ENCODE measurements at places on chromosomes 2 and 18.

GRCh38 chr2:217972037-217972436, 30.8 kb downstream of the TNS1 start:
- no peak for DNase-seq

- no peak for DNase-seq
Measured at GRCh38 chr2:239460780-239461179, 60.0 kb upstream of the HDAC4 start.

GRCh38 chr2:189505492-189505891, 64.2 kb downstream of the WDR75 start:
- no peak for DNase-seq

DNA sequence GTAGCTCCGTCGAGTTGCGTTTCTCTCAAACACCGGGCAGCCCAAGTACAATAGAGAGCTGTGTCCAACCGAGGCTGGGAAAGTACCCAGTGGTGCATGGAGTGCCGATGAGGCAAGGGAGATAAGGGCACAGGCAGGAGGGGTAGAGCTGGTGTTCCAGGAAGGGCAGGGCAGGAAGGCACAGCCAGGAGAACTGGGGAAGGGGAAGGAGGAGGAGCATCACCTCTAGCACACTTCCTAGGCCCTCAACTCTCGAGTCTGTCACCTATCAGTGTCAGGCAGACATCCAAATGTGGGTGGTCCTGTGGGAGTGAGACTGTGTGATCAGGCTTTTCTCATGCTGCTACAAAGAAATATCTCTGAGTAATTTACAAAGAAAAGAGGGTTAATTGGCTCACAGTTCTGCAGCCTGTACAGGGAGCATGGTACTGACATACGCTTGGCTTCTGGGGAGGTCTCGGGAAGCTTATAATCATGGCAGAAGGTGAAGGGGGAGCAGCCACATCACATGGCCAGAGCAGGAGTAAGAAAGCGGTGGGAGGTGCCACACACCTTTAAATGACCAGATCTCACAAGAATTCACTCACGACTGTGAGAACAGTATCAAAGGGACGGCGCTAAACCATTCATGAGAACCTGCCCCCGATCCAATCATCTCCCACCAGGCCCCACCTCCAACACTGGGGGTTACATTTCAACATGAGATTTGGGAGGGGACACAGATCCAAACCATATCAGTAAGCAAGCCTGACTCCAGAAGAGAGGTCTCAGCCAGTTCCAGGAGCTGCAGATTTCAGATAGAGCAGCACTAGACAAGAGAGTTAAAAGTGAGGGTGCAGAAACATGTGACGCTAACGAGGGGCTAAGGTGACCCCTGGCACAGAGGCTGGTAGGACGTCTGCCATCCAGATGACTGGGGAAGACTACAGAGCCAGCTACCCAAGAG, 75.7 kb downstream of the MBOAT2 start:
- no peak for DNase-seq

GRCh38 chr2:225226441-225226840, 173.1 kb upstream of the NYAP2 start:
- no peak for DNase-seq

GRCh38 chr18:71441156-71441555, 1103.0 kb downstream of the CBLN2 start:
- DNase-seq = no peak

DNA sequence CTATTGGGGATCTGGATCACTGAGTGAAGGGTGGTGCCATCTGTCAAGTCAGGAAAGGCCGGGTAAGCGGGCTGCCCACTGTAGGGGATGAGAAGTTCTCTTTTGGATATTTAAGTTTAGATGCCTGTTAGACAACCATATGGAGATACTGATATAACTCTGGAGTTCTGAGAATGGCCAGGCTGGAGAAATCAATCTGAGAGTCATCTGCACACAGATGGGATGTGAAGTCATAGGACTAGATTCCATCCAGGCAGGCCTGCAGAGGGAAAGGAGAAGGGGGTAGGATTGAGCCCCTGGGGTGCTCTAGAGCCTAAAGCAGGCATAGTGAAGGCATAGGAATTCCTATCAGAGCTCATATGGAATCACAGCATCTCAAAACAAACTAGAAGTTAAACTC, 30.1 kb downstream of the SPRED2 start:
- DNase-seq = no peak

GRCh38 chr2:2326068-2327040, 4.7 kb downstream of the MYT1L start:
- no peak for DNase-seq

GRCh38 chr2:65917986-65918385, 485.6 kb upstream of the SPRED2 start:
- DNase-seq = no peak

GRCh38 chr2:76998704-76999103, 523.5 kb downstream of the LRRTM4 start:
- DNase-seq = no peak

- no peak for DNase-seq
Measured at GRCh38 chr2:223591596-223591995, 10.6 kb downstream of the SCG2 start.

DNA sequence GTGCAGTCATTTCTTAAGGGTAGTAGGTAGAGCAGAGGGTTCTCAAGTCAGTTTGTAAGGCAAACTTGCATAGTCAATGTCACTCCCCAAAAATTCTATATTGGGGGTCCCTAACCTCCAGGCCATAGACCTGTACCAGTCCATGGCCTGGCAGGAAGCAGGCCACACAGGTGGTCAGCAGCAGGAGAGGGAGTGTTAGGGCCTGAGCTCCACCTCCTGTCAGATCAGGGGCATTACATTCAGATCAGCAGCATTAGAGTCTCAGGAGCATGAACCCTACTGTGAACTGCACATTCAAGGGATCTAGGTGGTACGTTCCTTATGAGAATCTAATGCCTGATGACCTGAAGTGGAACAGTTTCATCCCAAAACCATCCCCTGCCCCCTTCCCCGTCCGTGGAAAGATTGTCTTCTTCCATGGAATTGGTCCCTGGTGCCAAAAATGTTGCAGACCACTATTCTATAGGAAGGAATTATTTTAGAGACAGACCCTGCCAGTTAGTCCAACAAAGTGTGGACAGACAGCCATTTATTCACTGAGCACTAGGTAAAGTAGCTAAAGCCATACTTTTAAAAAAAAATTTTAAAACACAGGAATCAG, 6.7 kb downstream of the COA5 start:
- peak; percentile 41 for DNase-seq

- no peak for DNase-seq
Measured at GRCh38 chr2:170743530-170744239, 26.5 kb upstream of the ERICH2 start.

- DNase-seq = no peak
Measured at GRCh38 chr2:112243233-112243632, 11.6 kb downstream of the ZC3H8 start.

GRCh38 chr2:113965644-113966043, 75.8 kb downstream of the ACTR3 start:
- DNase-seq = peak; percentile 26

- no peak for DNase-seq
Measured at GRCh38 chr2:222499226-222499625, 74.9 kb downstream of the SGPP2 start.

- DNase-seq = no peak
Measured at GRCh38 chr2:39667104-39667885, 1.6 kb downstream of the TMEM178A start.

- no peak for DNase-seq
Measured at GRCh38 chr18:23986600-23987359, 27.8 kb upstream of the TTC39C start.

DNA sequence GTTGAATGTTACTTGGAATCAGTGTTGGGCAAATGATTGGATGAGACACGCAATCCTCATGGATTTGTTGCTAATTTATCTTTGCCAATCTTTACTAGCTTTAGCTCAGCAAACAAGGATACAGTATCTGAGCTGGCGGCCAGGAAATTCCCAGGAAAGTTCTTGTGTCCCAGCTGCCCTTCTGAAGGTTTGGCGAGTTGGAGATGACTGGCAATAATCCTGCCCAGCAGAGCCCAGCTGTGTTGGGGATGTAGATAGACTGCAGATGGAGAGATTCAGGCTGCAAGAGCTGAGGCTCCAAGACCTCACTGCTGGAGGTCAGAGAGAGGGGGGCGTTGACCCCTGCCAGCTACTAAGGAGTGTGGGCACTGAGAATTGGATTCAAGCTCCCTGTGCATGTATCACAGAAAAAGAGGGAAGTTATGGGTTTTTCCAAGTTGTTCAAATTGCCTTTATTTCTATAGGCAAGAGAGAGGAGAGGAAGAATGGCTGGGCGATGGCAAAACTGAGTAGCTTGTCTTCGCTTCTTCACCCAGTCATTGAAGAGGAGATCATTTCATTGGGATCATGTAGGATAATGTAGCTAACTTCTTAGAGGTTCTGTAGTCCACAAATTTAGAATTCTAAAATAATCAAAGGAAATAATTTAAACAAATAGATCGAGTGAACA, 506.8 kb upstream of the LRATD1 start:
- DNase-seq = no peak

GRCh38 chr2:173511942-173512341, 157.3 kb downstream of the CDCA7 start:
- DNase-seq = no peak

DNA sequence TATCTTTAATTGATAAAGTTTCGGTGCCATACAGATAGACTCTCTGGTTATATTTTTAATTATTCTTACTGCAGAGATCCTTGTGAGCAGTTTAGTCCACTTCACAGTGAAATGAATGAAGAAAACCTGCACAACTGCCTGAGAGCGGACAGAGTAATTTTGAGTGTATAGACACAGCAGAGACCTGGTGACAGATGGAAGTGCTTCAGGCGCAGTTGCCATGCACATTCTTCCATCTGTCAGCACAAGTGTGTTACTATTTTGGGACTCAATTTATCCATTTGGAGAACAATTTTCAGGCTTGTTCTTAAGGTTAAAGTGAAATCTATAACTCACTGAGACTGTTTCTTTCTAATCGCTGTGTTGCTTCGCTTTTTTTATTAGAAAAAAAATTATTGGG, 147.8 kb upstream of the SPHKAP start:
- DNase-seq = no peak

- DNase-seq = no peak
Measured at GRCh38 chr2:160228141-160228917, 28.3 kb upstream of the ITGB6 start.

- DNase-seq = peak; percentile 84
Measured at GRCh38 chr2:207166349-207167098, 776 bp upstream of the KLF7 start.

DNA sequence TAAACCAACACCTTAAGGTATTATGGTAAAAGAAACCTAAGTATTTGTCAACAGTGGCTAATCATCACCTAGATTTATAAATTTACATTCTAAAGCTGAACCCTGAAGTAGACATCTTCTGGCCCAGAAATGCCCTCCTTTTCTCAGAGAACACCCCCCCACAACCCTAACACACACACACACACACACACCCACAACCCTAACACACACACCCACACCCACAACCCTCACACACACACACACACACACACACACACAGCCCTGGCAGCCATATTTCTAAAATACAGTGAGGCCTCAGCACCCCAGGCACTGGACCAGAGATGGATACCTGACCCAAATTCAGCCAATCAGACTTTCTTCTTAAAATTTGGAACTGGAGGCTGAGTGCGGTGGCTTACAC, 14.3 kb downstream of the SRBD1 start:
- DNase-seq = no peak

- no peak for DNase-seq
Measured at GRCh38 chr2:42653908-42654445, 85.5 kb downstream of the MTA3 start.

DNA sequence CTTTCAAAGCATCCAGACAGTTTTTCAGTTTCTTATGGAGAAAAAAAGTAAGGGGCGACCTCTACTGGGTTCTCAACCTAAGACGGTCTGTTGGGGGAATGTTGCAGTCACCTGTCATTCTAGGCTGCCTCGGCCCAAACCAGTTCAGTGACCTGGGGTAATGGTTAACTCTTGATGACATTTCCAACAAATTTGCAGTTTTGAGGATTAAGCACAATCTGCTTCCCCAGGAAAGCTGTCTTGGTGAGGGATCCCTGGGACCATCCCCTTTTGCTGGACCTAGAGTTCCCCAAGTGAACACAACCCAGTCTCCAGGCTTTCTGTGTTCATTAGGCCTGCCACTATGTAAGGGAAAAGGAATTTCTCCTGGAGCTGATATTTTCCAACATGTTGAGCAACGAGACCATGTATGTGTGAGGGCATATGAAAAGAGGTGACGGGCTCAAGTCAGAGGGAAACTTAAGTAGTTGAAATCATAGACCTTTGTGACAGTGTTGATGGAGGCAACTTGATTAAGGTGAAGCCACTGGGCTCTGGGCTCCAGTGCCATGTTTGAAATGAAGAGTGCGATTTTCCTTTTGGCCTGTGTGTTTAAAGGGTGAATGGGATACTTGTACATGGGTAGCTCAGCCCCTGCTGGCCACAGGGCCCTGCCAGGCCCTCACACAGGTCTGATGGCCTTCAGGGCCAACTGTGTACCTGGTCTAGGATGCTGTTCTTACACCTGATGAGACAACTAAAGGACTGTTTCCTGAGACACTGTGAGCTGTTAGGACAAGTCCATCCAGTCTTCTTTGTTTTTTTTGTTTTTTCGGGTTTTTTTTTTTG, 27.0 kb downstream of the FOSL2 start:
- DNase-seq = no peak

DNA sequence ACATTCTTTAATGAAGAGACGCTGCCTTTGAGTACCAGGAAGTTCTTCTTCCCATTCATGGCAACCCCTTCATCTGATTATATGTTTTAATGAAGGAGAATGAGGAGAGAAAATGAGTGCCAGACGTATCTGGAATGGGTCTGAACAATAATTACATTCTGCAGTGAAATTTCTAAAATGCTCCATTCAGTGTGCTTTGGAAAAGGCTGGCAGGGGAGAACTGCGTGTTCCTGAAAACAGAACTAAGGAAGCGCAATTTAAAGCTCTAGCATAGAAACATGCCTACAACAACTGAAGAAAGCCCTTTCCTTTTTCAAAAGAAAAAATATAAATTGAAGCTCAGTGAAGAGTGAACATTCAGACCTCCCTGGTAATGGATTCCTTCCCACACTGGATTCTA, 58.8 kb downstream of the BOD1L2 start:
- no peak for DNase-seq

GRCh38 chr2:23635442-23636340, 250.7 kb downstream of the KLHL29 start:
- no peak for DNase-seq

DNA sequence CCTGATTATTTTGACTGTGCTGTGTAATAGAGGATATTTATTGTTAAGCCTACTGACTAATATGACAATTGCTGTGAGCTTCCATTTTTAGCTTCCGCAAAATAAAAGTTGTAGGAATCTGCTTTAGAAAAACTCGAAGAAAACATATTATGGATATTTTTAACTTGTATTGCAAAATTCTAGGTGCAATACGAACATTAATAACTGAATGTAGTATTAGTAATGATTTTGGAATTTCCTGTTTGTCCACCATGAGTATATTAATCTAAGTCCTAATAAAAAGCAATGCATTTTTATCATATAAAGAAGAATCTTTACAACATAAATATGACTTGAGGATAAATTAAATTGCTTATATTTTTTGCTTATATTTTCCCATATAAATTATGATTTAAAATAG, 2.4 kb upstream of the DSC3 start:
- DNase-seq = no peak

All from WTC11 (cell line).